ENCODE measurements at places on chromosomes 1 and 21.

DNA sequence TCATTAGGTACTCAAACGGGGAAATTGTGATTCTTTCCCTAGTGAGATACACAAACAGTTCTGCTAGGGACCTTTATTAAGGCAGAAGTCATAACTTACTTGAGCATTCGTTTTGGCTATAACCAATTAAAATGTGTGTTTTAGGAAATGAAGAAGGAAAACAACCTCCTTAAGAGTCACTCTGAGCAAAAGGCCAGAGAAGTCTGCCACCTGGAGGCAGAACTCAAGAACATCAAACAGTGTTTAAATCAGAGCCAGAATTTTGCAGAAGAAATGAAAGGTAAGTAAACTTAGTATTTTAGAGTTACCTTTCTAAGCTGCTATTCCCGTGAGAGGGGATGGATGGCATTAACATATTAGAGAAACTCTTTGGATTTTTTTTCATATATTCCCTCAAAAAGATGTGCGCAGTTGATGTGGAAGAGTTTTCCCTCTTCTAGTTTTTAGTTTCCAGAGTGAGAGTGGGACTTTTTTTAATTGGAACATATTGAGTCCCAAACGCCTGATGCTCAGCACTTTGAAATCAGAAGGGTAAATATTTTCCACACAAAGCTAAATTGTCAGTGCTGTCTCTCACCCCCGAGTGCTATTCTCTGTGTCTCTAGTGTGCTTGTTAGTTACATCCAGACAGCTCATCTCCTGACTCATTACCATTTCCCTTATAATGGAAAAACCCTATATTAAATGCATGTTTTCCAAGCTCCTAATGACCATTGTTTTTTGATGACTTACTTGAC is 34.9 kb downstream of the CENPF start:
- DNase-seq = no peak

GRCh38 chr21:44664691-44665090 is 2.0 kb downstream of the KRTAP12-2 start:
- no peak for DNase-seq

DNA sequence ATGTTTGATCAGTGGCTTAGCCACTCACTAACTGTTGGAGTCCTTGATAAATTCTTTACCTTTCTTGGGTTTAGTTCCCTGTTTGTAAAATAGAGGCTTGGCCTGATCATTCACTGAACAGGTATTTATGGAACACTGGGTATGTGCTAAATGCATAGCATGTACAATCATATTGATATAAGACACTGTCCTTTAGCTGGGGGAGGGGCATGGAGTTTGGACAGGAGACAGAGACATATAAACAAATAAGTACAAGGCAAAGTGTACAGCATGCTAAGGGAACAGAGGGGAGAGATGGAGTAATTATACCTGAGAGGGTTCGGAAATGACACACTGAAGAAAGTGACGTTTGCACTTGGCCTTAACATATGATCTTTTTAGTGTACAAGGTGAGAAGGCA is 124.3 kb upstream of the CACNA1E start:
- DNase-seq = no peak

DNA sequence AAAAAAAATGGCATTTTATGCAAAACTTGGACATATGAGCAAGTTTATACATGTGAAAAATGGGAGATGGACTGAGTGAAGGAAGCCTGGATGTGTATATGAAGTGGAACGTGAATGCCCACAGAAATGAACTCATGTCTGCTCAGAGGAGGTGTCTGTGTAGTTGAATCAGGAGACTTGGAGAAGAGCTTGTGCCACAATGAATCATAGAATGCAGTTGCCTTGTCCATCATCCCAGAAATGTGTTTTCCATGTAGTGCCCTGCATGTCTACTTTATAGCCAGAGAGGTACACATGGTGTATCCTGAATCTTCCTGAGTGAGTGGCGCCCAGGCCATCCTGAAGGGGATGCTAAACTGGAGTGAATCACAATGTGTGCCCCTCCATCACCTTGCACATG is 2.6 kb upstream of the ILDR2 start:
- DNase-seq = no peak

- peak; percentile 67 for DNase-seq
Observed at GRCh38 chr1:119141020-119141424, 569 bp upstream of the WARS2 start.

DNA sequence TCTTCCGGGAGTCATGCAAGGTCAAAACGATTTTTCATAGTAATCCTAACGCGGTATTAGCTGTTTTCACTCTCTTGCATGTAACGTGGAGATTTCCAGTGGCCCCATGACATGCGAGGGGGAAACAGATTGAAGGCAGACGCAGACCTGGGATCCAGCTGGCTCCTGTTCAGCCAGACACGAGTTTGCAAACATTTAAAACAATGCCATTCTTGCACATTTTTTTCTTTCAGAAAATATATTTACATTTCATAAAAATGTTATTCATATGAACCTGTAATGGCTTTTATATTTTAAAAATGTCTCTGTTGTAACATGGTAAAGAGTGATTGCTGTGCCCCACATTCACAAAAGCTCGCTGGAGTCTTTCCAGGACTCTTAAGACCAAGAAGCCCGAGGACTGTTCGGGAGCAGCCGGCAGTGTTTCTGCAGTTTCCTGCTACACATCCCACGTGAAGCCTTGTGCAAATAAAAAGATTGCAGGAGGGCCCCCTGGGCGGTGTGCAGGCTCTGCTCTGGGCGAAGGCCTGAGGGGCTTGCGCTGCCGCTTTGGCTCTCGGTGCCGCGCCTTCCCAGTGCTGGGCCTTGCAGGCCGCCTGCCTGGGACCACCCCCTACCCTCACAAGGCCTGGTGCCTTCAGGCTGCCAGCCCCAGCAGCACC is 184.9 kb downstream of the DYRK1A start:
- DNase-seq = peak; percentile 76

DNA sequence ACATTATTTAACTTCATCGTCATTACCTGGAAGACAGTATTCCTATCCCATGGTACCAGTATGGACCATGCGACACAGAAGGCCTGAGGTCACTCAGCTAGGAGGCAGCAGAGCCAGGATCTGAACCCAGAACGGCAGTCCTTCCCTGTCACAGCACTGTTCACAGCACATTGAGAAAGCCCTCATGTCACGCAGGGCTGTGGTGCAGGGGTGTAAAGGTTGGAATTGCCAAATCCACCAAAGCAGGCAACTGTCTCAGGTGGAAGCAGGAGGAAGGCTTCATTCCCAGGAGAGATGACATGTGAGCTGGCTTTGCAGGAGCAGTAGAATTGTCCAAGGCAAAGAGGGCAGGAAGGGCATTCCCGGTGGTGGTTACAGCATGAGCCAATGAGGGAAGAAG is 9.9 kb upstream of the TTC22 start:
- no peak for DNase-seq
